Dermis blood vessel endothelial cell (primary cell): ENCODE measurements at places on chromosomes 3 and 15. TPM values are rescaled to one million over a fixed set of nuclear protein-coding genes. Genes with fewer than 3 reads are reported as not detected.

RFT1 gene
- 18.3 and 25.5 TPM in 2 replicates for total RNA-seq

TRPM7 gene
- total RNA-seq: 37.1 and 40.2 TPM in 2 replicates

LRRC15 gene
- 0.28 and 0.51 TPM in 2 replicates for total RNA-seq

SKOR1 gene
- 0.05 TPM in 1 of 2 replicates, not detected in the other for total RNA-seq

SEMA5B gene
- 0.05 TPM in 1 of 2 replicates, not detected in the other for total RNA-seq

KBTBD13 gene
- total RNA-seq: not detected in 2 replicates

PRR20G gene
- total RNA-seq: not detected in 2 replicates

GPR149 gene
- total RNA-seq: not detected in 2 replicates

CCR9 gene
- not detected in 2 replicates for total RNA-seq

PLA2G4D gene
- 0.17 TPM in 1 of 2 replicates, not detected in the other for total RNA-seq

BLM gene
- total RNA-seq: 4.1 and 8.7 TPM in 2 replicates

TNFAIP8L3 gene
- 49.9 and 79.0 TPM in 2 replicates for total RNA-seq

TARS3 gene
- 10.4 and 11.4 TPM in 2 replicates for total RNA-seq

CD276 gene
- 43.6 and 106 TPM in 2 replicates for total RNA-seq

EPB42 gene
- not detected in 2 replicates for total RNA-seq
